ENCODE measurements at places on chromosomes 7 and 10. TPM values are rescaled to one million over a fixed set of nuclear protein-coding genes. Genes with fewer than 3 reads are reported as not detected.

GRCh38 chr7:17661982-17662585 lies 278.2 kb downstream of the SNX13 start:
- DNase-seq = no peak

GRCh38 chr7:111903016-111903415 lies 303.2 kb downstream of the DOCK4 start:
- DNase-seq = no peak

- no peak for DNase-seq
Observed at GRCh38 chr10:44301781-44302355, 83.0 kb downstream of the CXCL12 start.

Gene FXYD4
- polyA plus RNA-seq = not detected
